Stimulated activated CD4-positive, alpha-beta T cell treated with anti-CD3 and anti-CD28 coated beads, Interleukin-1b, Interleukin-23, amount 100 ng/mL, for 48 hours (primary cell): ENCODE measurements at places on chromosomes 11 and 22.

- DNase-seq, result no peak
Measured at GRCh38 chr22:44368611-44369292, 56.0 kb upstream of the SHISAL1 start.

GRCh38 chr22:45483918-45484499, 18.7 kb upstream of the FBLN1 start:
- DNase-seq, result no peak

- DNase-seq, result no peak
Measured at GRCh38 chr11:34262531-34263081, 95.2 kb downstream of the ABTB2 start.

DNA sequence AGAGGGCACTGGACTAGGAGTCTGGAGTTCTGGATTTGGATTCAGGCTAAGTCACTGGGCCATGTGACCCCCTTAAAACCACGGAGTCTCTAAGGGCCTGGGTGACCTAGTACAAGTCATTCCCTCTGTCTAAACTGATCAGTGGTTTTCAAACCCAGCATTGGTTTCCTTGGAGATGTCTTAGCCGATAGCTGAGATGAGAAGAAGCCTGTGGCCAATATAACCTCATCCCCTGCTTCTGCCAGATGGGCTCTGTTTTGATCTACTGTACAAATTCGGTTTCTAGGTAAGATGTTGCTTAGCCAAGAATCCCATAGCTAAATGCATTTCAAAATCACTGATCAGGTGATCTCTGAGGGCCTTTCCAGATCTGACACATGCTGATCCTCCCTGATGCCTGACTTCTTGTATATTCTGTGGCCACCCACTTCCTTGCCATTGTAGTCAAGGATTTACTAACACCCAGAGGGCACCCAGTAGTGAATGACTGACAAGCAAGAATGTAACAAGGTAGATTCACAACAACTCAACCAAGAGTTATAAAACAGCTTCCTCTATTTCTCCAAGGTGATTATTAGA, 53.1 kb downstream of the GALNT18 start:
- DNase-seq, result no peak

DNA sequence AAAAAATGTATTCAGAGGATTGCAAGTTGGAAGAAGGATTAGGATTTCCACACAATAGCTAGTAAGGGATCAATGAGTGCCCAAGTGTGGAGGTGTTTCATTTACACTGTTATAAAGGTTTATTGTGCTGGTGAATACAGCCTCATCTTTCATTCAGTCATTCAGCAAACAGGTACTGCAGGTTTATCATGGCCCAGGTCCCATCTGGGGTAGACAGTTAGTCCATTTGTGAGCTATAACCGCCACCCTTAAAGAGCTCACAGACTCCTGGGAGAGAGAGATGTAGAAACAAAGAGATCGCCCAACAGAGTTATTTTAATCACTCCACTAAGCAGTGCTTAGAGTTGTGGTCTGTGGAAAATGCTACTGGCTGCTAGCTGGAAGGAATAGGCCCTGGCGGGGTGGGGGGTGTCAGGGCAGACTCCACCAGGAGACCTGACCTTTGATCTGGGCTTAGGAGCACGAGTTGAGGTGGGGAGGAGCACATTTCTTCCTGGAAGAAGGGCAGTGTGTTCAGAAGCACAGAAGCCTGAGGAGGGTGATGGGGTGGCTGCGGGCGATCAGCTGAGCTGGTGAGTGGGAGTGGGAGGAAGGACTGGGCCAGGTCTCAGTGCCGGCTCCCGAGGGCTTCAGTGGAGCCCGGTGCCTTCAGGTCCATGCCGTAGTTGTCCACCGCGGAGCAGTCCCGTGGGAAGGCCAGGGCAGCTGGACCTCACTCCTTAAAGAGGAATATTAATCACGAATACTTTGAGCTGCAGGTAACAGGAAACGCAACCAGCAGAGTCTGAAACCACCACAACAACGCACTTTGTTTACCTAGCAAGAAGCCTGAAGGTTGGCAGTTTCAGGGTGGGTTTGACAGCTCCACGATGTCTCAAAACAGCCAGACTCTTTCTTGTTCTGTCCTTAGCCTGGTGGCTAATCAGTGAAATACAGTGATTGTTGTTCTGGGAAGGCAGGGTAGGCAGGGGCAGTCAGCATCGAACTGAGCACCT, 11.2 kb downstream of the TOM1 start:
- DNase-seq, result no peak

DNA sequence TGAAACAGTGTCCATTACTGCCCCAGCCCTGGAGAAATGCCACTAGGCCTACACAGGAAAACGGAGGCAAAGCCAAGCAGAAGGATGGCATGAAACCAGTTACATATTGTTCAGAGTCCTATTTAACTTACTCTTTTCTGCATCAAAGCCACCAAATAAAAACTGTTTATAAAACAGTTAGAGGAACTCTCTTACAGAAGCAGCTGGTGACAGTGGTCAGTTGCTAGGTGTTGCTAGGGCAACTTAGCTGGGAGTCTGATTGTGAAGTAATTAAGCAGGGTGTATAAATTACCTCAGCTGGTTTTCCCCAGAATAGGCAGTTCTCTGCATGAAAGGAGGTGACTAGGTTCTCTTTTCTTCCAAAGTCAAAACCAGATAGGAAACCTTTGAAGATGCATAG, 115.6 kb upstream of the ZBED5 start:
- no peak for DNase-seq

DNA sequence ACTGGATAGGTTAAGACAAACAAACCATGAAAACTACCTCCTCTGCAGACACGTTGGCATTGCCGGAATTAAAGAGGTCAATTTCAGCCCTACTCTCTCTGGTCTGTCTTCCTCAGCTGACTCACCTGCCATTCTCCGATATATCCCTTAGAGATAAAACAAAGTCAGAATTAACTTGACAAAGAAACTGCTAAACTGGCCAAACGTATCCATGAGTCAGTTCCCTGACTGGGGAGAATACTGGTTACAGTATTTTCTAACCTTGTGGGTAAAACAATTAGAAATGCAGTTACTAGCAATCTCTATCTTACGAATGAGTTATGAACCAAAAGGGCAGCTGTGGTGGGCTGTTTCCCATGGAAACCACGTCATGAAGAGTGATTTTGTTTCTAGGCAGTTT, 96.2 kb downstream of the RDX start:
- no peak for DNase-seq

DNA sequence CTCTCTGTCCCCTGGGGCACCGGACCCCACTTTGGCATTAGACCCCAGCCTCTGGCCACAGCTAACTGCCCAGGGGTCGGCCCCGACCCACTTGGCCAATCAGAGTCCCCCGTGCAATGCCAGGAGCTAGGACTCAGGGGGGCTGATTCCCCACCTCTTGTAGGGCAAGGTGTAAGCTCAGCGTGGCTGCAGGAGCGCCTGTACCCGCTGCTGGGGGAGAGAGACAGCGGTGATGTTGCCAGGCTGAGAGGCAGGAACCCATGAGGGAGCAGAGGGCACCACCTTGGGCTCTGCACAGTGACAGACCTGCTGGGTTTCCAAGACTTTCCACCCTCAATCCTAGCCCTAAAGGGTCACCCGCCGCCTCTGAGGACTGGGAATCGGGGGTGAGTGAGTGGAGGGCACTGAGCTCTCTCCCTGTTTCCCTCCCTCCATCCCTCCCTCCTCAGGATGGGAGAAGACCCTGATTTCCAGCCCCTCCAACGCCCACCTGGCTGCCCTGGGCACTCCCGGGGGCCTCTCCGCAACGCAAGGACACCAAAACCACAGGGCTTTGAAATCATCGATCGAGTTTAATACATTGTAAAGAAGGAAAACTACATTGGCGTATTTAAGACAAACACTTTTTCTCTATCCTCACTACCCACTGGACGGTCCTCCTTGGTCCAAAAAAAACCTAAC, 128.4 kb downstream of the ARHGAP8 start:
- DNase-seq, result no peak

DNA sequence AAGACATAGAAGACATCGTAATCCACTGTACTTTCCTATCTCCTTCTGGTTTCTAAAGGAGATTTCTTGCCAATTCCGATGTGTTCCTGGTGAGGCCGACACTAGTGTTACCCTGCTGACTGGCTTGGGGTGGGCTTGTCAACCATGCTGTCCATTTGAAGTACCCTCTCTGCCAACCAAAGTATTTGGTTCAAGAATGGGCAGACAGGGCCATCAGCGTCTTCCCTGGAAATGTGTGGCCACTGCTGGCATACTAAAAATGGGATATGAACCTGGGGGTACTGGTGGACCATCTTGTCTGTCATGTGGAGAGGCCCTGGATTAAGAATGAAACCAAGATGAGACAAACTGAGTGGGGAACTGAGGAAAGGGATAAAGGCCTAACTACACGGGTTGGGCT, 1.8 kb upstream of the VSTM5 start:
- DNase-seq, result no peak

- DNase-seq, result no peak
Measured at GRCh38 chr11:86388198-86388597, 13.5 kb downstream of the CCDC81 start.

GRCh38 chr11:93295921-93296575, 34.5 kb upstream of the DEUP1 start:
- DNase-seq, result no peak
